ENCODE measurements at places on chromosomes 3 and 15. TPM values are rescaled to one million over a fixed set of nuclear protein-coding genes. Genes with fewer than 3 reads are reported as not detected.

Gene CHRD
- not detected for total RNA-seq

Gene FETUB
- total RNA-seq: not detected

Gene PLSCR4
- total RNA-seq: not detected

Gene SCN5A
- total RNA-seq: 0.31 TPM

Gene CHL1
- total RNA-seq: not detected

Gene BCHE
- total RNA-seq: not detected

Gene SUSD5
- total RNA-seq: not detected

Gene DYNC1LI1
- total RNA-seq: 33.1 TPM

Gene SYNM
- 1.4 TPM for total RNA-seq

Gene CERS3
- 0.25 TPM for total RNA-seq

Gene UPK1B
- not detected for total RNA-seq

Gene CAMKV
- 0.86 TPM for total RNA-seq

Gene CCR5
- total RNA-seq: not detected

Gene GOLGA8T
- not detected for total RNA-seq

All from activated naive CD4-positive, alpha-beta T cell treated with anti-CD3 and anti-CD28 coated beads for 36 hours (primary cell).